A549 treated with Hydrocortisone at 1 μM for 4 hours (cell line): ENCODE measurements at places on chromosomes 6 and 20. TPM values are rescaled to one million over a fixed set of nuclear protein-coding genes. Genes with fewer than 3 reads are reported as not detected.

The KIF16B gene
- total RNA-seq, result 12.0 to 18.7 TPM (median 14.3 TPM) in 5 replicates

The DAAM2 gene
- 0.09 to 0.52 TPM (median 0.13 TPM) in 5 replicates for total RNA-seq

The GPSM3 gene
- total RNA-seq, result 0.23 to 0.47 TPM (median 0.45 TPM) in 5 replicates

The KCNG1 gene
- 24.0 to 41.9 TPM (median 29.8 TPM) in 5 replicates for total RNA-seq

The CNBD2 gene
- 6.1 to 7.0 TPM (median 6.3 TPM) in 5 replicates for total RNA-seq
